Left hindlimb (tissue), 1 donor: ENCODE measurements at places on chromosomes 1 and 21.

GRCh38 chr1:98323388-98323787 is 338.1 kb upstream of the SNX7 start:
- no peak for DNase-seq

GRCh38 chr21:27740084-27740483 is 773.2 kb upstream of the ADAMTS5 start:
- no peak for DNase-seq

DNA sequence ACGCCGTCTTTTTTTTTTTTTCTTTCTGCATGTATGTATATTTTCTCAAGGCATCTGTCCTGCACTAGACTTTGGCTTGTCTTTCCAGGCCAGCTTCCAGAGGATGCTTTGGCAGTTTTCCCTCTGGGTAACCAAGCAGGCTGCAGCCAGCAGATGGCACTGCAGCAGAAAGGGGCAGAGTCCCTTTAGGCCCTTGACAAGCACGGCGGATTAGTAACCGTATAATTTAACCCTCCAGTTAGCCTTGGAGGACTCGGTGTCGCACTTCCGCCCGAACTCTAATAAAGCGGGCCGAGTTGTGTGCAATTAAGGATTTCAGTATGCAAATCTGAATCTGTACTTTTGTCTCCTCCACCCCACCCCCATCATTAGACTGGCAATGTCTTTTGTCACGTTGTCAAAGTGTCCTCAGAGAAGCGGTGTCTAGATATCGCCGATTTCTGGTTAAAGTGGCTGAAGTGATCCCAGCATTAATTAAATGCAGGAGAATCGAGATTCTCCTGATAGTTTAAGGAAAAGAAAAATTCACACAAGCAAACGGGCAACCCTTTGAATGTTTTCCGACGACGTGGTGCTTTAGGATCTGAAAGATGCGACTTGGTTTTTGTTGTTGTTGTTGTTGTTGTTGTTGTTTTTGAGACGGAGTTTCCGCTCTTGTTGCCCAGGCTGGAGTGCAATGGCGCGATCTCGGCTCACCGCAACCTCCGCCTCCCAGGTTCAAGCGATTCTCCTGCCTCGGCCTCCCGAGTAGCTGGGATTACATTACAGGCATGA is 1.1 kb upstream of the TMEM167B start:
- DNase-seq = no peak

DNA sequence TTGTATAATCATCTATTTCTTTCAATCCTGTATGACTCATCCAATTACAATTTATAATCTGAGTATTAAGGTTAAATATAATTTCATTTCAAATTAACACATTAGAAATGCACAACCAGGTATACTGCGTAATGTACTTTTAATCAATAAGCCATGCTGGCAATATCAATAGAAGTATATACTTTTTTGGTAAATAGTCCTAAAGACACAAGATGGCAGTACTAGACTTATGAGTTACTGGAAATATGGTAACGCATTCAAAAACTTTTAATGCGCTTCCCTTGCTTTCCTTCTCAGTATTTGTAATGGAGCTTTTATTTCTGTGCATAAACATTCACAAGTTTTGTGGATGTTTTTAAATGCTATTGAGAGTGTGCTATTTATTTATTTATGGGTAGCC is 1162.0 kb upstream of the TMPRSS15 start:
- no peak for DNase-seq

DNA sequence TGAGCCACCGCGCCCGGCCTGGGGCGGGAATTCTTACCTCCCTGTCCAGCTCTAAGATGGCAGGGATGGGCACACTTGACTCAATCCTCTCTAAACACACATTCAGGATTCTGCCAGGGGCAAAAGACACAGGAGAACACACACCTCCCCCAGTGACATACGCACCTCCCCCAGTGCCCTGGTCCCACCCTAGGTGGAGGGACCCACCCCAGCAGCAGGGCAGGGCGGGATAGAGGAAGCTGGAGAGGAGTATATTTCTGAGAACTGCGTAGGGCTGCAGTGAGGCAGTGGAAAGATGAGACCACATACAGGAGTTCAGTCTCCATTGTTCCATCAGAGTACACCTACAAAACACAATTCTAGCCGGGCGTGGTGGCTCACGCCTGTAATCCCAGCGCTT is 92.5 kb downstream of the SDCCAG8 start:
- no peak for DNase-seq

DNA sequence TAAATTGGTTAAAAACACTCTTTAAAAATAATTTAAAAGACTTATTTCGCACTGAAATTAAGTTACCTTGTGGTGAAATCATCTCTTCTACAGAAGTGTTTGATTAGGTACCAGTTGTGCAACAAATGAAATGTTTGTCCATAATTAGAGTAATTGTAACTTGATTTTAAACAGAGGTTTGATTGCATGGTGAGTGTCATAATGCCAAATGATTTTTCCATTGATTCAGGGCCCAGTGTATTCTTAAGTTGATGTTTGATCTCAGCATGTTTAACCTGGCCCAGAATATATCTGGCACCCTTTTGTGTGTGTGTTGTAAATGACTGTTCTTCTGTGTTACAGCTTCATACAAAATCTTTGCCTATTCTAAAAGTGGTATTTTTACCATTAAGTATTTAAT is 28.5 kb downstream of the LRRC8B start:
- DNase-seq = no peak

GRCh38 chr1:50023292-50024159 is at the start of gene AGBL4:
AGBL4 (minus strand) TSS chr1:50023954.
- DNase-seq = peak; percentile 71

- no peak for DNase-seq
Observed at GRCh38 chr1:99501871-99502270, 144.0 kb upstream of the PALMD start.

- DNase-seq = peak; percentile 93
Observed at GRCh38 chr1:208030288-208031091, 119.6 kb upstream of the CD34 start.

DNA sequence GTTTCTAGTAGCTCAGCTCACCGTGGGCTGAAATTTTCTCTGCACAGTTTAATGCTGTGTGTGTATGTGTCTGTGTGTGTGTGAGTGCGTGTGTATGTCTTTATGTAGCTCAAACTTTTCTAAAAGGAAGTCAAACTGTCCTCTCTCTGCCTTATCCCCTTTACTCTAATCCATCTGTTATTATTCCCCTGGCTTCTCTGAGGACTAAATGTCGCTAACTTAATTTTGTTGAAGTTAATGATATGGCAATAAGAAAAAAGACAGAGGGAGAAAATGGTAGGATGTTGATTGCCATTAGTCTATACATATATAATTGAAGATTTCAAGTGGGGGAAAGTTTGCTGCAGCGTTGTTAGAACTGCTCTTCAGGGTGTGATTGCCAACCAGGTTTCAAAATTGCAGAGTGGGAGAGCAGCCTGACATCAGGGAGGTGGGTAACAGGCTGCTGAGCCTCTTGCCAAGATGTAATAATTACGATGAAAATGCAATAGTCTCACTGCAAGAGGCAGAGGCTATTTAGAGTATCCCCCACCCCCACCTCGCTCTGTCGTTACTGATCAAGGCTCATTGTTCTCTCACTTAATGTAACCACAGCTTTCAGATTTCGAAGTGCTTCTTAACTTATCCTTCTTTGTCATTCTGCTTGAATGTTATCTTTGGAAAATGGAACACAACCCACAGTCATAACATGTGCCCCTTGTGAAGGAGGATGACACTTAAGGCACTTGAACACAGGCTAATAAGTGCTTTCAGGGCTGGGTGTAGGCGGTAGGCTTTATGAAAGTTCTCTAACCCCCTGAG is 559.0 kb upstream of the PLXNA2 start:
- no peak for DNase-seq

- no peak for DNase-seq
Observed at GRCh38 chr1:38283696-38284470, 237.3 kb upstream of the POU3F1 start.

DNA sequence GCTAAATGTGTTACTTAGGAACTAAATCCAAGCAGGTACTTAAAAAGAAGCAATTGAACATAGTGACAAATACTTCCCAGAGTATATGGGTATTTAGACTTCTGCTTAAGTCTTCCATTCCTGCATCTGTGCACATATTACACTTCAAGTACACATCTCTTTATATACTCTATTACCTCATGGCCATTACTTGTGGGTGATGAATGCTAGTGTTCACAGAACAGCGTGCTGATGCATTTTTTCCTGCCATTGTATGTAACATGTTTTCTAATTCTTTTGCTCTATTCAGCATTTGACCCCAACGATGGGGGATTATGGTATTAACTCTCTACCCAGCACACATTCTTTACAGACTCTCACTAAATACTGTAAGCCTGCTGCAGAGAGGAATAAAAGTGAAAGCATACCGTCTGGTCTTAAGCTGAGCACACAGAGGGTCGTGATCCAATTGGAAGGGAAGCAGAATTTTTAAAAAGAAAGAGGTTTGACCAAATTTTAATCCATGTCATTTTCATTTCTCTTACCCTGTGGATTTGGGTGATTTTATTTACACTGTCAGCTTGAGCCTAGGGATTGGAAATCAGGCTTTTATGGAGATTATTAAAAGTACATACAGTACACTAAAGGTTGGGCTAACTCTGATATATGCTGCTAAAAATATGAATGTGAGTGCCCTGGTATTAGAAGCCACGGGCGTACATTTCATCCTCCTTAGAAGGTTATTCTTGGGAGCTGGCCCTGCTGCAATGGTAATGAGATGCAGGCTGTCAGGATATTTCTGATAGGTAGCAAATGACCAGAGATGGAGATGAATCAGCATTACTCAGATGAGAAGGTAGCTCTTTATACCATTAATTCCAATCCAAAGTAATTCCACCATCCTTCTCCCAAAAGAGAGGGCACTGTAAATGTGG is 95.5 kb upstream of the PROX1 start:
- no peak for DNase-seq

DNA sequence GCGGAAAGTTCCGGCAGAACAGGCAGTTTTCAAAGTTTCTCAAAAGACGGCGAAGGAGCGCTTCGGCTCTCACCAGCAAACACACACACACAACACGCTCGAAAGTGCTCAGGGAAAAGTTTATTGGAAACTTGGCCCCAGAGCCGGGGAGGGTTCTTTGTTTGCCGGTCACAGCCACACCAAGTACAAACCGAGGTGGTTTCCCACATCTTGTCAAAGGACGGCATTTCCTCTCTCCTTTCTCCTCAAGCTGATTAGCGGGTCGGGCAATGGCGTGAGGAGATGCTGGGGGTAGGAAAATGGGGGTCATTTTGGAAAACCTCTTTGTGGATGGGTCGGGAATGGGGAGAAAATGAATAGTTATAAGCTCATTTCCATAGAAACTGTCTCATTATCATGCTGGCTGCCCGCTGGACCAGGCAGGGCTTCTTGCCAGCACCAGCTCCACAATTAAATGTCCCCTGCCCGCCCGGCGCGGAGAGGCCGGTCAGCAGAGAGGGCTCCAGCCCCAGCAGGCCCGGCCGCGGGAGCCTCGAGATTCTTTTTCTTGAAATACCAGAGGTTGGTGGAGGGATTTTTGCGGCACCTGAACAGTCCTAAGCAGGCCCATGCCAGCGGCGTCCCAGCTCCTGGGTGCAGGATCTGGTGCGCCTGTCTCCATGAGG is 92.3 kb downstream of the PRDM16 start:
- DNase-seq = no peak

DNA sequence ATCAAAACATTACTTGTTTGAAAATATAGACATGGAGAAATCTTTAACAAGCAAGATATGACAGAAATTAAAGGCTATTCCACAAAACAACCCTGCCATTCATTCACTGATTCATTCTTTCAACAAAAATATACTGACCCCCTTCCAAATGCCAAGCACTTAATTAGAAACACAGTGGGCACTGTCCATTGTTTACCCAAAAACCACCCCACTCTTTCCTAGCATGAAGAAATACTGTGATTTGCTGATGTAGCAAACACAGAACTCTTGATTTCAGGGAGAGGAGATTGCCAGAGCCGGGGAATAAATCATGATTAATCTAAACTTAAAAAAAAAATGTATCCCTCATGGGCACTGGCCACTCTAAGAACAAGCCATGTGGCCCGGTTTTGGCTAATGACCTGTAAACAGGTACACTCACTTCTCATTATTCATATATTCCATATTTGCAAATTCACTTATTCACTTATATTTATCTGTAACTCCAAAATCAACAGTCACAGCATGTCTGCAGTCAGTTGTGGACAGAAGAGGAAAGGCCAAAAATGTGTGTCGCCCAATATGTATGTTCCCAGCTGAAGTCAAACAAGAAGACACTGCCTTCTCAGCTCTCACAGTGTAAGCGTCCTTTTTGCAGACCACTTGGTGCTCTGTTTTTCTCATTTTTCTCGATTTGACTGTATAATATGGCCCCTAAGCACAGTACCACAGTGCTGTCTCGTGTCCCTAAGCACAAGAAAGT is 133.1 kb downstream of the SMYD3 start:
- DNase-seq = no peak

- DNase-seq = no peak
Observed at GRCh38 chr1:240602189-240602588, 9.8 kb downstream of the GREM2 start.

GRCh38 chr1:197685785-197686184 is 89.5 kb downstream of the DENND1B start:
- DNase-seq = no peak

DNA sequence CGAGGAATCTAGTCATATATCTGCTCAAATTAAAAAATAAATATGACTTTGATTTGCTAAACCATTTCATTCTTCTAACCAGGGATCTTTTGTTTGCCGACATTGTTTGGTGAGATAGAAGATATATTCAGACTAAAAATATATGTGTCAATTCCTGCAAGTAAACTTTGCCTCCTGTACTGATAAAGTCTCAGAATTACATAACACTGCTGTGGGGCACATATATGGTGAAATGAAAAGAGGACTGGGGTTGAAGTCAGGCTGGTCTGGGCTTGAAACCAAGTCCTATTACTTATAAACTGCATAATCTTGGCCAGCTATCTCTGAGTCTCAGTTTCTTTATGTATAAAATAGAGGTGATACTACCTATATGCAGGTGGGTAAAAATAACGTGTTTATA is 9.8 kb downstream of the SCMH1 start:
- no peak for DNase-seq

- DNase-seq = no peak
Observed at GRCh38 chr1:117392771-117393170, 25.5 kb downstream of the MAN1A2 start.

GRCh38 chr1:7408771-7409150 is 362.3 kb upstream of the VAMP3 start:
- DNase-seq = no peak

DNA sequence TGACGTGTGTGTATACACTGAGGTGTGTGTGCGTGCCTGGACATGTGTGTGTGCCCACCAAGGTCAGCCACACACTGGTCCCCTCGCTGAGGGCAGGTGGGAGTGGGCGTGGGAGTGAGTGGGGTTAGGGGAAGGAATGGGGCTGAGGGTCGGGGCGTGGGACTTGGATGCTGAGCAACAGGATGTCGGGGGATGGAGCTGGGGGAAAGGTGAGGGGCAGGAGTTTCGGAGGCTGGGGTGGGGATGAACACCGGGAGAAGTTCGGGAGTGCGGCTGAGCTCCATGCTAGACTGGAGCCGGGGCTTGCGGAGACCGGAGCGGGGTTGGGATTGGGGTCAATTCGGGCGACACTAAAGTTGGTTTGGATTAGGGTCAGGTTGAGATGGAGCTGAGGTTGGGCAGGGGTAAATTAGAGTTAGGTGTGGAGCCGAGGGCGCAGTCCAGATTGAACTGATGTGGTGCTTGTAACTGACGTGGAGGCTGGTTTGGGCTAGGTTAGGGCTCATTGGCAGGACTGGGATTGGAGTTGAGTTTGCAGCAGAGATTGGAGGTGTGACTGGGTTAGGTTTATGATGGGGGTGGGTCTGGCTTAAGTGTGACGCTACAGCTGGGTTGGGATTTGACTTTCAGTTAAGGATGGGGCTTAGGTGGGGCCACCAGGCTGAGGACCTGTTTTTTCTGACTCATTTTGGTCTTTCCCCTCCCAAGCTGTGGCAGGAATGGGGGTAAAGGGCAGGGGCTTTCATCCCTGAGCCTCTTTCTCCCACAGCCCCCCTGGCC is 3.3 kb upstream of the GUCA2A start:
- DNase-seq = no peak
